ENCODE measurements at places on chromosomes 6 and 20.

DNA sequence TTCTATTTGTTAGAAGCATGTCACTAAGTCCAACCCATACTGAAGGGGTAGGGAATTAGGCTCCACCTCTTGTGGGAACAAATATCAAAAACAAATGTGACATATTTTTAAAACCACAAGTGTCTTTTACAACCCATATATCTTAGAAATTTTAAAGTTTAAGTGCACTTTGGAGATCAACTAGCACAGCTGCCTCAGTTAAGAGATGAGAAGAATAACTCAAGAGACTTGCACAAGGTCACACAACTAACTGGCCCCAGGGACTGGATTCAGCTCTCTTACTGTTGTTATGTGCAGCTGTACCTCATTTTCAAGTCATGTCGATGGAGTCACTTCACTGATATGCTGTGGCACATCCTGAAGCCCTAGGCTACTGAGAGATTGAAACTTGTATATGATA, 102.9 kb upstream of the BMP2 start:
- no peak for DNase-seq

DNA sequence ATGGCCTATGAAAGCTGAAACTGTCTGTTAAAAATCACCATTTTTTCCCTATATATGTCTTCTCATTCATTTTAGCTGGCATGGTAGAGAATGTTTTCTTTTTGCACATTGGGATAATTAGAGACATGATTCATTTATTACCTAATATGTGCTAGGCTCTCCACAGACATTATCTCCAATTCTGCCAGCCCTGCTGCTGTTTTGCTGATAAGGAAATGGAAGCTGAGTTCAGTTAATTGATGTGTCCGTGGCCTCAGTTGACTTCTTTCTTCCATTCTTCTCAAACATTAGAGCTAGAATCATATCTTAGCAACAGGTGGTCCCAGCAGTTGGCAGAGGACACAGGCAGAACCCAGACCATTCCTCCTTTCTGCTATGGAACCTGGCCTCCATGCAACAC, 644.1 kb upstream of the CITED2 start:
- DNase-seq = no peak

DNA sequence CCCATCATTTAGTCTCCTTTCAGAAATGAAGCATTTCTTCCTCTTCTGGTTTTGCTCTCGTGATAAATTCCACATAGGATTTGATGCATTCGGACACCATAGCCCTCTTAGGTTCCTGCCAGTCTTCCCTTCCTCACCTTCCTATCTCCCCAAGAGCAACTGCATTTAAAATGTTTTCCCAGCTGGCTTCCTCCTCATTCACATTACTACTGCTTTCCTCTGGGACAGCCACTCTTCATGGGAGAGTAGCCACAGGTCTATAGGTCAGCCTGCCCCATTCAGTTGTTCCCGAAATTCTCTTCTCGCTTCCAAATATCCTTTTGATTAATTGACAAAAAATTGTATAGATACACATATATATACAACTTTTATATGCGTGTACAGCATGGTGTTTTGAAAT, 214.2 kb upstream of the PDE10A start:
- DNase-seq = no peak

GRCh38 chr6:154484942-154485341, 25.5 kb downstream of the CNKSR3 start:
- no peak for DNase-seq

DNA sequence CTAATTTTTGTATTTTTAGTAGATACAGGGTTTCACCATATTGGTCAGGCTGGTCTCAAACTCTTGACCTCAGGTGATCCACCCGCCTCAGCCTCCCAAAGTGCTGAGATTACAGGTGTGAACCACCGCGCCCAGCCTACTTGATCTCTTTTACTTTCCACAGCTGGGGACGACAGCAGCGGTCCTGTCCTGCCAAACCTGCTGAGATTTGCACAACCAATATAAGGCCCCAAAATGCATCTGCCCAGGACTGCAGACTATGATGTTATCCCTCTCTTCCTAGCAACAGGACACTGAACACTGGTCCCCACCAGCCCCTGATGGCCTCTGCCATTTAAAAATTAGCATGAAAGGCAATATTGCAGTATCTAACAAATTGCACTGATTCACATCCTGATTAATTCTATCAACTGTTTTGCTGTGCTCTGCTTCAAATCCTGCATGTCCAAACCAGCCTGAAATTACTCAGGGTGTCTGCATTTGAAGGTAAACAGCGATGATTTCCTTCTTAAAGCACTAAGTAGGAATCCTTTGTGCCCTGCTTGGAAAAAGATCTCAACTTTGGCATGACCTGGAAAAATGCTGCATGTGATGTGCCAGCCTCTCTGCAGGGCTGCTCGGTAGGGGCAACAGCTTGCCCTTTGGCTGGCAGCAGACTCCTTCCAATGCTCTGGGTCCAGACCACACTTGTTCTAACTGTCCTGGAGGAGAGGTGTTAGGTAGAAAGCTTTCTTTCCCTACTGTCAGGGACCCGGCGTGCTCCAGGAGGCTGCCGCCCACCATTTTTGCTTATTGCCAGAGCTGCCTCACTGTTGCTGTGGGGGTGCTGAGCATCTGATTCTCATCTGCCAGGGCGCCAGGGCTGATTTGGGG, 27.4 kb upstream of the PXDC1 start:
- DNase-seq = no peak

- DNase-seq = no peak
Observed at GRCh38 chr6:21587961-21588480, 5.5 kb upstream of the SOX4 start.

- DNase-seq = no peak
Observed at GRCh38 chr6:169702840-169703246, 917 bp downstream of the C6orf120 start.

GRCh38 chr6:103983860-103984259, 875.9 kb downstream of the HACE1 start:
- no peak for DNase-seq
